ENCODE measurements at places on chromosomes 4 and X. TPM values are rescaled to one million over a fixed set of nuclear protein-coding genes. Genes with fewer than 3 reads are reported as not detected.

DNA sequence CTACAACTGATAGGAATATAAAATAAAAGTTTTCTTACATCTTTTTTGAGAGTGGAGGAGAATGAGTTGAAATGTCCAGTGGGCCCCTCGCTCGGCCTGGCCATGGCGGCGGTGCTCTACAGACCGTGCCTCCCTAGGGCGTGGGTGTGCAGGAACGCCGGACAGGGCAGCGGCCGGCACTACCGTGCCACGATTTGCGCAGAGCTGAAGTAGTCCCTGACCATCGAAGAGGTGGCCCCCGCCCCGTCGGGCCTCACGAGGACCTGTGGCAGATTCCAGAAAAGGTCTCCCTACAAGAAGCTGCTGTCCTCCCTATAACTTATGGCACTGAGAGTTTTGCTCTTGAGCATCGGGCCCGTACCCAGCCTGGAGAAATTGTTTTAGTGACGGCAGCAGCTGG lies 228.9 kb upstream of the ARHGAP24 start:
- peaks cover 5% of the 10 kb centered on the region for H3K36me3 ChIP-seq
- H3K4me1 ChIP-seq = no peaks in the 10 kb centered on the region
- H3K27ac ChIP-seq = no peak overlapping the region
- DNase-seq = no peak

DNA sequence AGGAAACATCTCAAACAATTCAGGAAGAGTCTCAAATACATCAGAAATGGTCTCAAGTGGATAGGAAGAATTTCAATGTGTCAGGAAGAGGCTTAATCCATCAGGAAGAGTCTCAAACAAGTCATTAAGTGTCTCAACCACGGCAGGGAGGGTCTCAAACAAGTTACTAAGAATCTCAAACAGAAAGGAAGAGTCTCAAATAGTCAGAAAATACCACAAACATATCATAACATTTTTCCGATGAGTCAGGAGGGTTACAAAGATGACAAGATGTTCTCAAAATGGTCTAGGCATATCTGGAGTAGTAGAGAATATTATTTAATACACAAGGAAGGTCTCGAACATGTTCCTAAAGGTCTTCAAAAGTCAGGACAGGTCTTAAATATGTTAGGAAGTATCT lies 109.3 kb upstream of the USP9X start:
- no peak overlapping the region for H3K27ac ChIP-seq
- no peak overlapping the region for H3K4me3 ChIP-seq
- H3K27me3 ChIP-seq = peaks cover under 1% of the 10 kb centered on the region

- no peaks in the 10 kb centered on the region for H3K4me1 ChIP-seq
- H3K27me3 ChIP-seq = no peaks in the 10 kb centered on the region
- peaks cover 7% of the 10 kb centered on the region for H3K36me3 ChIP-seq
- no peak overlapping the region for H3K27ac ChIP-seq
- no peak overlapping the region for H3K4me3 ChIP-seq
These were observed 407.1 kb upstream of the FRG1 start for GRCh38 chr4:189533603-189534002.

- no peaks in the 10 kb centered on the region for H3K36me3 ChIP-seq
- no peaks in the 10 kb centered on the region for H3K27me3 ChIP-seq
- no peak for DNase-seq
- no peak overlapping the region for H3K27ac ChIP-seq
- no peaks in the 10 kb centered on the region for H3K4me1 ChIP-seq
These were observed 18.5 kb upstream of the CXCL8 start for GRCh38 chr4:73721909-73722308.

- H3K27me3 ChIP-seq = peaks cover 6% of the 10 kb centered on the region
- H3K4me1 ChIP-seq = peaks cover 71% of the 10 kb centered on the region
- peaks cover 21% of the 10 kb centered on the region for H3K36me3 ChIP-seq
- peak overlapping the region; percentile 99 for H3K27ac ChIP-seq
These were observed 114.9 kb downstream of the ZNF827 start for GRCh38 chr4:145823743-145824142.

GRCh38 chr4:47654972-47655693 lies 170.1 kb downstream of the ATP10D start:
- no peak overlapping the region for H3K4me3 ChIP-seq
- H3K36me3 ChIP-seq = peaks cover 15% of the 10 kb centered on the region
- H3K27ac ChIP-seq = no peak overlapping the region

The XKRX gene
- total RNA-seq = not detected

The TRAM1L1 gene
- 6.5 TPM for total RNA-seq

The TEC gene
- total RNA-seq = 0.37 TPM
